ENCODE measurements at places on chromosomes 2 and 18.

DNA sequence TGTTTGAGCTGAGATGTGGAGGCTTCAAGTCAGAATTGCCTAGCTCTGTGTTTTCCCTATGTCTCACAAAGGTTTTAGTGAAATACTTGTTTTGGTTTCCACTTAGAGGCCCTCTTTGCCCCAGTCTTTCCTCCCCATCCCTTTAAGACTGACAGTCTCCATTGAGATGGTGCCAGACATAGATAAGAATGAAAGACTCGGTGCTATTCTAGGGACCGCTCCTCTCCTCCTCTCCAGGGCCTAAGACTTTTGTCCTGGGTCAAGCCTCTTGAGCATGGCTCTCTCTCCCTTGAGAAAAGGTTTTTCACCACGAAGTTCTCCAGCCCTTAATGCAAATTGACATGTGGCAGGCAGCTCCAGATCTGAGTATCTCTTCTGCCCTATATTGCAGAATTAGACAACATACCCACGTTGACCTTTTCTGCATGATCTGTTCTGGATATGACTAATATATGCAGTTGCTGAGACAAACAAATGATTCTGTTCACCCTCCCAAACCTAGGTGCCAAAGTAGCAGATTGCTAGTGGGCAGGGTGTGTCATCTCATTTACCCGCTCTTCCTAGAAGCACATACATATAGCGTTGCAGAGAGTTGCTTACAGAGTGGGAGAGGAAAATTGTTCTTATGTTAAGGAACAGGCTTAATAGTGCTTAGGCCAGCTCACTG, 47.5 kb upstream of the ACSL3 start:
- DNase-seq: no peak

DNA sequence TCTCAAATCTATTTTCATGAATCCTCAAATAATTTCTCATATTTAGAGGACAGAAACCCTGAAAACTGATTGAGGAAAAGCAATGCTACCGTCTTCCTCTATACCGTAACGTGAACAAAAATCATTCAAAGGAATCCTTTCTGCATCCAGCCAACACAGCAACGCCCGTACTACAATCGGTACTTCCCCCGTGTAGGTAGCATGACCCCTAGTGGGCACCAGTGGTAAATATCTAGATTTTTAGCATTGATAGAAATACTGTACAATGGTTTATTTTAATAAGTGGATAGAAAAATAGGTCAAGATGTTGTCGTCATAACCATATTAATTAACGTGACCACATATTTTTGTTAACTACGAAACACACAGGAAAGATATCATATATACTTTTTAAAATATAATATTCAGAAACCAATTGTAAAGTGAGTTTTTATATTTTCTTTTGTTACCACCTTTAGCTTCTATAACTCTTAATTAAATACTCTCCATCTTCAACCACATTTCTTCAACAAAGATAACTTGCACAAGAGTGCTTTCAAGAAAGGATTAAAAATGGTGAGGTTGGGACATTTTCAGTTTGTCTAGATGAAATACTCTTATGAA, 194.1 kb downstream of the SS18 start:
- DNase-seq: peak; percentile 29

- peak; percentile 43 for DNase-seq
Measured at GRCh38 chr18:73087282-73087977, 219.6 kb upstream of the NETO1 start.

- DNase-seq: no peak
Measured at GRCh38 chr2:184444623-184445223, 153.6 kb upstream of the ZNF804A start.

DNA sequence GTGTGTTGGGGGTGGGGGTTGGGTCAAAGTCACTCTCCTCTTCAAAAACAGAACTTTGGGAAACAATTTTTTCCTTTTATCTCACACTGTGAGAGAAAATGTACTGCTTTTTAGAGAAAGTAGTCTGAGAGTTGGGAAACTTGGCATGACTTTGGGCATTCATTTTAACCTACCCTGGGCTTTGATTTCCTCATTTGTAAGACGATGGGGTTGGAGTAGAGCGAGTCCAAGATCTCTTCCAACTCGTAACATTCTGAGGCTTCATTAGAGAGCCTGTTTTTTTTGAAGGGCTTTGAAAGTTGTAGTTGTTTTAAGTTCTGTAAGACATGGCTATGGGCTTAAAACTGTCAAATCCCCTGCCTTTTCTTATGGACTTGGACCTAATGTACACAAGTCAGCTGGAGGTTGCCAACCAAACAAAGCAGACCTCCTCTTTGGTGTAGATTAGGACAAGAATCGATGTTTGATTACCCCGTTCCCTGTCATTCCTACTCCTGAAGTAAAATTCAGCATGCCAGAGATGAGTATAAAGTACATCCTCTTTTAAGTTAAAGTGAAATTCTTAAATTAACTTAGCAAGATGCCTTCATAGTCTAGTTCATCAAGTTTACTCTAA, 8.4 kb downstream of the PHLPP1 start:
- DNase-seq: no peak

DNA sequence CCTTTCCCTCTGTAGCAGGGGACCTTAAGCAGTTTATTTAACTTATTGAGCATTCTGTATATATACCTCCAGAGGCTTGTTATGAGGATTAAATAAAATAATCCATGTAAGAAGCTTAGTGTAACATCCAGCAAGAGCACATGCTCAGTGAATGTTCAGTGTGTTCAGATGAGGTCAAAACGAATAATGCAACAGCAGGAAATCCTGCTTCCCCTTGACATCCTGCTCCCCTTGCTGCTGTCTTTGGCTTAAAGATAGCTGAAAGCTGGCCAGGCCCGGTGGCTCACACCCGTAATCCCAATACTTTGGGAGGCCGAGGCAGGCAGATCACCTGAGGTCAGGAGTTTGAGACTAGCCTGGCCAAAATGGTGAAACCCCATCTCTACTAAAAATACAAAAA, 68.7 kb downstream of the COL4A4 start:
- no peak for DNase-seq

DNA sequence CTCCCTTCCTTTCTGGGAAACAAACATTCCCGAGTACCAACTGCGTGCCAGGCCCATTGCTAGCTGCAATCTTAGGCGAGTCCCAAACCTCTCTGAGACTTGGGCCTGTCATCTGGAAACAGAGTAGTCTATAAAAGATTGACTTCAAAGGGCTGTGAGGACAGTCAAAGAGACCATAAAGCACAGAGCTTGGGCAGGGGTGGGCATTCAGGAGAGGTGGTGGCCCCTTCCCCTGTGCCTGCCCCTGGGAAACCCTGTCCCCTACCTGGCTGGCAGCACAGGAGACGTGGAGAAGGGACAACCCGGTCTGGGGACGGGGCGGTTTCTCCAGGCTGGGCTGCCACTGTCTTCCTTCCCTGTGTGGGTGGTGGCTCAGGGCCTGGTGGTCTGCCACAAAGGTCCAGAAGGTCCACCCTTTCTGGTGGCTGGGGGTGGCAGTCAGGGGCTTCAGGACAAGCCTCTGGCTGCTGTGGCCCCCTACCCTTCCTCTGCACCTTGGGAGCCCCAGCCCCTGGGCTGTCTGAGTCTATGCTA, 33.9 kb upstream of the FOSL2 start:
- DNase-seq: no peak

DNA sequence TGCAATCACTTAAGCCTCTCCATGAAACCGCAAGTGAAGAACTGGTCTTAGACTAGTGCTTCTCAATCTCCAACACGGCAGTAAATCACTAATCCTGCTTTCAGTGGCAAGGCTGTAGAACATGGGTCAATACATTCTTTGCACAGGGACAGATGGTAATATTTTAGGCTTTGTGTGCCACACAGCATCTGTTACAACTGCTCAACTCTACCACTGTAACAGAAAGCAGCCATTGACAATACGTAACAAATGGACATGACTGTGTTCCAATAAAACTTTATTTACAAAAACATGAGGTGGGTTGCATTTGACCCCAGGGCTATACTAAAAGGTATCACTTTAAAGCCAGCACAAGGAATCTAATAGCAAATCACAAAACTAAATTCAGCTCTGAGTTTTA, 51.1 kb downstream of the RNF152 start:
- no peak for DNase-seq

DNA sequence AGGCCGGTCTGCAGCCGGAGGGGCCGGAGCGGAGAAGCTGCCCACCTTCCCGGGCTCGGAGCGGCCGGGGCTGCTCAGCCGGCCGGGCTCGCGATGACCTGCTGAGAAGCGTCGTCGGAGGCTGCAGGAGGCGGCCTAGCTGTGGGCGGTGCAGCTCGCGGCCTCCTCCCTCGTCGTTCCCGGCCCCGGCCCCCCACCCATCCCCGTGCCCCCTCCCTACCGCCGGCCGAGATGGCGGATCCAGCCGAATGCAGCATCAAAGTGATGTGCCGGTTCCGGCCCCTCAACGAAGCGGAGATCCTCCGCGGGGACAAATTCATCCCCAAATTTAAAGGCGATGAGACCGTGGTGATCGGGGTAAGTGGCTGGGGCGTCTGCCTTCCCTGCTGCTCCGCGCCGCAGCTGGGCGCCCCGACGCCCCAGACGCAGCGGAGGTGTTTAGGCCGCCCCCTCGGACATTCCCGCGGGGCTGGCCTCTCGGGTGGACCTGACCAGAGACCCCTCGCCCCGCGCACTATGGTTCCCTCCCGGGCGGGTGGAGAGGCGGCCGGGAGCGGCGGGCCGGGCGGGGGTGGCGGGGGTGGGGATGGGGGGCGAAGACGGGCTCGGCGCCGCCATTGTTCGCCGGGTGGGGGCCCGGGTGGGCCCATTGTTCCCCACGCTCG, 492 bp downstream of the KIF5C start:
- DNase-seq: no peak

- DNase-seq: no peak
Measured at GRCh38 chr2:120036145-120036544, 23.3 kb downstream of the EPB41L5 start.

- DNase-seq: peak; percentile 45
Measured at GRCh38 chr2:36351736-36352349, 3.7 kb upstream of the CRIM1 start.

DNA sequence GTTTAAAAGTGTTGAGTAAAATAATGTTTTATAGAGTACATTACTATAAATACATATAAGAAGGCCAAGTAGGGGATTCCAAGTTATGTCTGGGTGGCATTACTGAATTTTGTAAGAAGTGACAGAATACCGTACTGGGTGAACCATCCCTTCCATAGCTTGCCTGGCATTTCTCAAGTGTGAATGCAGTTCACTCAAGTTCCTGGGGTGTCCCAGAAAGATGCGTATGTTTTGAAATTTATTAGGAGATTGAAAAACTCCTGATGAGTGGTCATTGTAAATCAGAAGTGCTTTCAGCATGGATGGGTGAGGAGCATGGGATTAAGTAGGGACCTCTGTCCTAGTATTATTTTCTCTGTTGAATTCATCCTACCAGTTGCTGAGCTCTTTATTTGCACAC, 103.2 kb downstream of the VAPA start:
- no peak for DNase-seq

DNA sequence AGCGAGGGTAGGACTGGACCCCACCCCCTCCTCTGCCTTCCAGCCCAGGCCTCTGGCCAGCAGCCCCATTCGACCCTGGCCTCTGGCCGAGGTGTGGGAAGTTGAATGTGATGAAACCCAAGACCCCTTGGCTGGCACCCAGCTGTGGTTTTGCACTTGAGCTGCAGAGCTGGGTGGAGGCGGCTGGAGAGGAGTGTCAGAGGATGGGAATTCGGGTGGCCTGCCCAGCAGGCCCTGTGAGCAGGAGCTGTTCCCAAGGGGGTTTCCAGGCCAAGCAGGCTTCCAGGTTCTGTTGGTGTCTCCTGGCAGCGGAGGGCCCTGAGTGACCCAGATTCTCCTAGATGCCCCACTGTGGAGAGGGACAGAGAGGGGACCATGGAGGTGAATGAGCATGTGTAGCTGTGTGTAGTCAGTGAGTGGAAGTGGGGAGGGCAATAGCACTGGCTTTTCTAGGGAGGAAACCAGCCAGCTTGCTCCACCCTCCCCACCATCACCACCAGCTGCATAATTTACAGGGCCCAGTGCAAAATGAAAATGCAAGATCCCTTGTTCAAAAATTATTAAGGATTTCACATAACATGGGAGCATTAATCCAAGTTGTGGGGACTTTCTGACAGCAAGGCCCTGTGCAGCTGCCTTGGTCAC, 172.2 kb upstream of the HAAO start:
- DNase-seq: no peak

- DNase-seq: no peak
Measured at GRCh38 chr2:171083451-171083850, 77.2 kb downstream of the TLK1 start.

GRCh38 chr18:64244571-64244970, 95.7 kb upstream of the LINC00305 start:
- DNase-seq: no peak

- no peak for DNase-seq
Measured at GRCh38 chr18:79531386-79531785, 135.7 kb downstream of the NFATC1 start.

- no peak for DNase-seq
Measured at GRCh38 chr18:58456625-58457024, 172.3 kb downstream of the ALPK2 start.

DNA sequence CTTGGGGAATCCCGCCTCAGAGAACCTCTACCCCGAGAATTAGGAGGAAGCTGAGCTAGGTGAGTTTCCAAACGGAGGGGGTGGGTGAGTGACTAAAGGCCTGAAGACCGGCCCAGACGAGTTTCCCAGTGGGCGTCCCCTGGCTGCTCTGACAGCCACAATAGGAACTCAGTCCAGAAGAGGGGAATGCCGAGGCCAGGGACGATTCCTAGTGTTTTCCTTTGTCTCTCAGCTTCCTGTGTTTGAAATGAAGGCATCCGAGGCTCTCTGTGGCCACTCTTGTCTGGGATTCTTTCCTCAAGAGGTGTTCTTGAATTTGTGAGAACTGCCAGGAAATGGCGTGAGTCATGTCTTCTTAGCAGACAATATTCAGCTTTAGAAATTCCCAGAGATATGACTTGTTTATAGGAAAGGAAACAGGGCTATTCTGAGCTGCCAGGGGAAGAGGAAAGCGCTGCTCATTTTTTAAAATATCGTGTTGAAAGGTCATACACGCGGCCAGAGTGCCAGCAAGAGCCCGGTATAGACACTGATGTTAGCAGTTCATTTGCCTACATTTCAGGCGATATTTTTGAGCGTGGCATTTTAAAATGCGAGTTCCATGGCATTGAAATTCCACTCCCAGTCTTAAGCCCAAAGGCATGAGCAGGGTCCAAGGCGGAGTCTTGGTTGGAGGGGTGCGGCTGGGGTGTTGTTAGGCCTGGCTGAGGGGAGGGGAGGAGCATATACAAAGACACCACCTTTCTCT, 169.1 kb upstream of the KLF7 start:
- DNase-seq: no peak

All from NCI-H1694 (cell line).